Chondrocyte (in vitro differentiated cells): ENCODE measurements at places on chromosomes 3 and 15. TPM values are rescaled to one million over a fixed set of nuclear protein-coding genes. Genes with fewer than 3 reads are reported as not detected.

- H3K27me3 ChIP-seq: peaks cover 58% of the 10 kb centered on the region
- H3K36me3 ChIP-seq: no peaks in the 10 kb centered on the region
- H3K27ac ChIP-seq: no peak overlapping the region
- no peak overlapping the region for H3K4me3 ChIP-seq
These were observed 122.6 kb upstream of the SLC6A11 start for GRCh38 chr3:10693457-10693856.

Gene ANKUB1
- not detected in 3 replicates for total RNA-seq

DNA sequence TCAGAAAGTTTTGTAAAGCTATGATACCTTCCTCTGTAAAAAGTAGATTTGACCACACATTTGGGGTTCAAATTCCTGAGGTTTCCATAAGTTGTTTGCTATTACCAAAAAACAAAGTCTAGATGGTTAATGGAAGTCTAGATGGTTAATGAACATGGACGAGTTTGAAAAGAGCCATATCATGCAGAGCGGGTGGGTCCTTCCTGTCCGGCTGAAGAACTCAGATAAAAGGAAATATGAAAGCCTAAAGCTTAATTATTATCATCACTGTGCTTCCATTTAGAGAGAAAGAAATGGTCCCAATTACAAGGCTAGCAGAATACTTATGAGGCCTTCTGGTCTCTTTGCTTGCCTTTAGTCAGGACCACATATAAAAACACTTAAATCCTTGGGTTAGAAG, 132.1 kb upstream of the SATB1 start:
- peaks cover 3% of the 10 kb centered on the region for H3K4me1 ChIP-seq
- H3K27ac ChIP-seq: no peak overlapping the region
- H3K36me3 ChIP-seq: no peaks in the 10 kb centered on the region
- H3K27me3 ChIP-seq: peaks cover 21% of the 10 kb centered on the region
- no peak for DNase-seq
- no peak overlapping the region for H3K4me3 ChIP-seq

Gene SLC28A2
- not detected in 3 replicates for total RNA-seq

Gene CASR
- total RNA-seq: not detected in 3 replicates
